CD4-positive, CD25-positive, alpha-beta regulatory T cell (primary cell): ENCODE measurements at places on chromosomes 2 and 18. TPM values are rescaled to one million over a fixed set of nuclear protein-coding genes. Genes with fewer than 3 reads are reported as not detected.
A peak's percentile ranks its signal among the peaks of the same experiment; 100 is the strongest.

DNA sequence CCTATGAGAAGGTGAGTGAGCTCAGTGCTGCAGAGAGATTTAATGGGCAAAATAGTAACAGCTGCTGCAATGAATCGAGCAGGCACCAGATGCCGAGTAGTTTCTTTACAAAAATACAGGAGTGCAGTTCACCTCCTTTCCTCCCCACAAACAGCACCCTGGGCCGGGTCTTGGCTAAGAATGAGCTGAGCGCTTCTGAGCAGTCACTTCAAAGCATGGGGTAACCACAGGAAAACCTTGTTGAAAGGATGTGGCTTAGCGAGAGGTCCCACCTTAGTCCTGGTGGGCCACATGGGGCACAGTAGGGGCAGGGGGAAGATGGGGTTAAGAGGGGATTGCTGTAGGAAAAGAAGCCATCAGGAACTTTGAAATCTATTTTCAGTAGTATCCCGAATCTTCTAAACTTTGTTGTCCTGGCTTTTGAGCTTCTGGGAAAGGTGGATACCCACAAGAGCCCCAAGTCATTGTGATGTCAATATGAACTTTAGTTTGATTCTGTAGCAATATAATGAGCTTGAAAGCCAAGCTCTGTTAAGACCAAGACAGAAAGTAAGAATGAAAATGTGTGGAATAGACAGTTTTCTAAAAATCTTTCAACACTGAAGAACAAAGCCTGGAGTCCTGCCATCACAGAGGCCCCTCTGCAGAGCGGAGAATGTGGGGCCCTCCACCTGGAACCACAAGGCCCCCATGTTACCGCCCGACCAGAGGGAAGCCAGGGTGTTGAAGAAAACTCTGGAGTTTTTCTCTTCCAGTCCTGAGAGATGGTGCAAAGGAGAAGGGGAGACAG is 101.0 kb upstream of the ZNF236 start:
- peaks cover 42% of the 10 kb centered on the region for H3K4me1 ChIP-seq
- DNase-seq, result peak; percentile 92
- peak overlapping the region; percentile 72 for H3K4me3 ChIP-seq
- H3K27me3 ChIP-seq, result no peaks in the 10 kb centered on the region

- H3K4me1 ChIP-seq, result no peaks in the 10 kb centered on the region
- no peak overlapping the region for H3K27ac ChIP-seq
- H3K27me3 ChIP-seq, result peaks cover 2% of the 10 kb centered on the region
- no peaks in the 10 kb centered on the region for H3K36me3 ChIP-seq
Measured at GRCh38 chr18:50091509-50092244, 103.3 kb downstream of the MYO5B start.

The LYG2 gene
- not detected for polyA plus RNA-seq

- no peaks in the 10 kb centered on the region for H3K27me3 ChIP-seq
- H3K27ac ChIP-seq, result no peak overlapping the region
- DNase-seq, result no peak
- H3K4me3 ChIP-seq, result no peak overlapping the region
- no peaks in the 10 kb centered on the region for H3K4me1 ChIP-seq
Measured at GRCh38 chr18:14086458-14087231, 45.6 kb downstream of the ZNF519 start.

The ABCG5 gene
- not detected for polyA plus RNA-seq

DNA sequence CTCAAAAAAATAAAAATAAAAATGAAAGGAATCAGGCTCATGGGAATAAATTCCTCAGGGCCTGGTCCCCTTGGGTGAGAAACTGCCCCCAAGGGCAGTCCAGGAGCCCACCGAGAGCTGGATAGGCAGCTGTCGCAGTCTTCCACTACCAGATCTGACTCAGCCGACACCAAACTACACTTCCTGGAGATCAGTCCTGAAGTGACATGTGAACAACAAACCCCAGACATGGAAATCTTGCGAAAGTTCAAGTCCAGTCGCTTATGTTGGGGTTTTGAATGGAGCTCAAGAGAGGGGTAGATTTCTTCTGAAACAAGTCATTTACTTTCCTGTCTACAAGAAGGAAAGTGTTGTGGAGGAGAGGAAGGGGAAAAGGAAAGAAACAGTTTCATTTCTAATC is 12.9 kb downstream of the ADCY3 start:
- no peaks in the 10 kb centered on the region for H3K27me3 ChIP-seq
- H3K4me1 ChIP-seq, result no peaks in the 10 kb centered on the region
- H3K27ac ChIP-seq, result no peak overlapping the region
- H3K36me3 ChIP-seq, result peaks cover 2% of the 10 kb centered on the region
- H3K4me3 ChIP-seq, result no peak overlapping the region
- DNase-seq, result no peak

The HOXD8 gene
- not detected for polyA plus RNA-seq

DNA sequence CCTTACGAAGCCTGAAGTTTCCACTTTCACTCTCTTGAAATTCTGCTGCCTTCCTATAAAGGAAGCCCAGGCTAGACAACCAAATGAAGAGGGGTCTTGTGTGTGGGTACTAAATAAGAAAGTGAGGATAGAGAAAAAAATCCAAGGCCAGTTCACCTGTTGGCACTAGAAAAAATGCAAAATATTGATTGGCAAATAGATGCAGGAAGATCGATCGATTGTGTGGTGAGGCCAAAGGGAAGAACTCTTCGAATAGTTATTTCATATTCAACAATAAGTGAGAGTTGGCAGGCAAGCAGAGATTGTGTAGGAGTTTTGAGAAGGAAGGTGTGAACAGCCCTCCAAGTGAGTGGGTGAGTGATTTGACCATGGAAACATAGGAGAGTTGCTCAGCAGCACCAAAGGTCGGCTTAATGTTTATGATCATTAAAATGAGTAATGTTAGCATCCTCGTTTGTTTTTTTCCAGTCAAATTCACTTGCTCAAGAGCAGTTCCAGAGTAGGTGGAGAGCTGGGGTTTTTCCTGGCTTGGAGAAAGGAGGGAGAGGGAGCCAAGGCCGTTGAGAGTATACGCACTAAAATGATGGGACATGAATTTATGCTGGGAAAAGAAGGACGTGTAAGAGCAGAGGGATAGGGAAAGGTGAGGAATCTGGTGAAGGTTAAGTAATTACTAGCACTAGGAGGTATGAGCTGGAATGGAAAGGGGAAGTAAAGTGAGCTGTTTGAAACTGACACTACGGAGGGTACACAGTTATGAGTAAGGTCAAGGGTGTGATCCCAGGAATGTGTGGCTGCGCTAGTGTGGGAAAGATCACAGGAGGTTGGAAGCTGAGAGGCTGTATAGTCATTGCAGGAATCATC is 1.1 kb upstream of the NAPG start:
- H3K4me1 ChIP-seq, result peaks cover 37% of the 10 kb centered on the region
- H3K27ac ChIP-seq, result peak overlapping the region; percentile 85
- peaks cover 3% of the 10 kb centered on the region for H3K27me3 ChIP-seq
- peak overlapping the region; percentile 87 for H3K4me3 ChIP-seq

The ASB1 gene
- polyA plus RNA-seq, result 19.0 TPM

The NDUFB3 gene
- 370 TPM for polyA plus RNA-seq

- H3K4me3 ChIP-seq, result no peak overlapping the region
- H3K27me3 ChIP-seq, result no peaks in the 10 kb centered on the region
- H3K4me1 ChIP-seq, result no peaks in the 10 kb centered on the region
- no peaks in the 10 kb centered on the region for H3K36me3 ChIP-seq
- H3K27ac ChIP-seq, result no peak overlapping the region
Measured at GRCh38 chr2:179595284-179595683, 266.1 kb downstream of the ZNF385B start.

The ARHGAP28 gene
- polyA plus RNA-seq, result not detected

DNA sequence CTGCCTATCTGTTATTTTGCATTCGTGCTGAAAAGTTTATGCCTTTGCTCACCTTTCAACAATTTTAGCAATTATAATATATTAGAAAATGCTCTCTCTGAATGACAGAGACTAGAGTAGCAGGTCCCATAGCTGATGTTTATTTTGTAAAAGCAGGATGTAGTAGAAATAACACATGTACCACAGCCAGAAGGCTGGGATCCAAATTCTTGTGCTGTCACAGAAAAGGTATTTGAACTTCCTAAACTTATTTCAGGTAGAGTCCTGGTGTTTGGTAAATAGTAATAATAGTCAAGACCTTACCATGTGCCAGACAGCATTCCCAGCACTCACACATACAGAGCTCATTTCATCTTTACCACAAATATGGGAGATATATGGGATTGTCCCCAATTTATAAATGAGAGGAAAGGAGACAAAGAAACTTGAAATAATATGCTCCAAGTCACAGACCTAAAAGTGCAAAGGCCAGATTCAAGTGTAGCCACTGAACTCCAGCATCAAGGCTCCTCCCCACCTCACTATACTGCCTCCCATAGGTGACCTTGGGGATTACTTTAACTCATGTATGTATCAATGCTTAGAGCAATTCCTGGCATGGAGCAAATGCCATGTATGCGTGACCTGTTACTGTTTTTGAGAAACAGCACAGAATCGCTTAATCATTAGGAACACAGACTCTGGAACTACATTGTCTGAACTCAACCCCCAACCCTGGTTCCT is 284.7 kb upstream of the RAB12 start:
- no peak for DNase-seq
- H3K27me3 ChIP-seq, result no peaks in the 10 kb centered on the region
- no peak overlapping the region for H3K27ac ChIP-seq
- no peaks in the 10 kb centered on the region for H3K36me3 ChIP-seq
- H3K4me3 ChIP-seq, result no peak overlapping the region

DNA sequence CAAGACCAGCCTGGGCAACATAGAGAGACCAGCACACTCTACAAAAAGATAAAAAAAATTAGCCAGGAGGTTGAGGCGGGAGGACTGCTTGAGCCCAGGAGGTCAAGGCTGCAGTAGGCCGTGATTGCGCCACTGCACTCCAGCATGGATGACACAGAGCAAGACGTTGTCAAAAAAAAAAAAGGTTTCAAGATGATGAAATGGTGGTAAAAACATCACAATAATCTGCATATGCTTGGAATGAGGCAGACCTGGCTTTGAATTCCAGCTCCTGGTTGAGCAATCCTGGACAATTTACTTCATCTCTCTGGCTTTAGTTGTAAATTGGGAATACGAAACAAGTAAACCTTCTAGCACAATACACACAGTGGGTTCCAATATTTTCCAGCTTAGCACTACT is 24.1 kb downstream of the USP40 start:
- no peaks in the 10 kb centered on the region for H3K4me1 ChIP-seq
- H3K27me3 ChIP-seq, result no peaks in the 10 kb centered on the region
- peaks cover 7% of the 10 kb centered on the region for H3K36me3 ChIP-seq
- no peak overlapping the region for H3K27ac ChIP-seq

The HAT1 gene
- 83.0 TPM for polyA plus RNA-seq

The MAP4K3 gene
- 1.4 TPM for polyA plus RNA-seq

The STEAP3 gene
- not detected for polyA plus RNA-seq

DNA sequence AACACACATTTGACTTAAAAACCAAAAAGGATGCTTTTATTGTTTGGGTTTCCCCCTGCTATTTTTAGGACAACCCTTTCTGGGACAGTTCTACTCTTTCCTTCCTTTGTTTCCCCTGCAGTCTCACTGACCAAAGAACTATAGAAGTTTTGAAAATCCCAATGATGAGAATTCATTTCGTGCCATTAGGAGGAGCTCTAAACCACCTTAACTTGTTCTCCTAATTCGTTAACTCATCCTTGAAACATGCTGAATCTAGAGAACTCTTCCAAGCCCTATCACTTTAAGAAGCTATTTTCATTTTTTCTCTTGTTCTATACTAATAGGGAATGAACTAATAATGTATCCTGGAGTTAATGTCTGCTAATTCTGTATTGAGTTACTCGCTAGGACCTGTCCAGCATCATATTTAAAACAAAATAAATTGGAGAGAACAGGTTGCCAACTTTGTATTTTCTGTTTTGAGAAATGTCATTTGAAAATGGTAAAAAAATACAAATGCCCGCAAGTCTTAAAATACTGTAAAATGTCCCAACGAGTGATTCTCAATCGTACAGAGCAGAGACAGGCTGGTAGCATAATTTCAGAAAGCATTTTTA is 62.9 kb downstream of the AFTPH start:
- no peaks in the 10 kb centered on the region for H3K27me3 ChIP-seq
- H3K4me1 ChIP-seq, result no peaks in the 10 kb centered on the region
- peaks cover 56% of the 10 kb centered on the region for H3K36me3 ChIP-seq
- H3K4me3 ChIP-seq, result no peak overlapping the region
